ENCODE measurements at places on chromosomes 7 and 10. TPM values are rescaled to one million over a fixed set of nuclear protein-coding genes. Genes with fewer than 3 reads are reported as not detected.

Gene TPST1
- total RNA-seq: 49.7 TPM

DNA sequence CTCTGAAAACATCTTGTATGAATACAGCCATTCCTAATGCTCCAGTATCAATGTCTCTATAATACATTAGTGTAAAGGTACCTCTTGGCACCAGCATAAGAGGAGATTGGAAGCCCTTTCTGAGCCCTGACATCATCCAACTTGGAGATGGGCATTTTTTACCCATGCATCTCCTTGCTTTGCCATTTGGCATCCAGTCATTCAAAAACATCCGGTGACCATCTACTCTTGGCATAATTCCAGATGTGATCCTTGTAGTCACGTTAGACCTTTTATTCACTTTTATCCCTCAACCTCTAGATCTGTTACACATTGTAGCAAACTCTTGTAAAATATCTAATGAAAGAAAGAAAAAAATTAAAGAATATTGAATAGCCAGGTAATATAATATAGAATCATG, 17.9 kb upstream of the SGMS1 start:
- no peak for DNase-seq

DNA sequence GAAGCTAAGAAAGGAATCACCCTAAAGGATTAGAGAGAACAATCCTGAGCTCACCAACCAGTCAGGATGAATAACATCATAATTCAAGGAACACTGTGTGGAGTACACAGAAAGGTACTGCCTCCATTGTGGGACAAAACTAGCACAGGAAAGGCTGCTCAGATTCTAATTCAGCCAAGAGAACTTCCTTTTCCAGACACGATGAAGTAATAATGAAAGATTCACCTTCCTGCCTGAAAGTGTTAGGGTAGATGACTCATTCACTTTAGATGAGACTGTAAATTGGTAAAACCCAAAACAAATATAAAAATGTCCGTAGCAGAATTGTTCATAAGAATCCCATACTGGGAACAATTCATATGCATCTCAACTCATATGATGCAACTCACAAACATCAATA, 167.2 kb downstream of the CDC14C start:
- no peak for DNase-seq

Gene CFTR
- total RNA-seq: under 0.01 TPM

GRCh38 chr7:100154651-100155491, 3.7 kb downstream of the TRAPPC14 start:
- no peak for DNase-seq

Gene COL1A2
- total RNA-seq: 1,211 TPM

Gene WEE2
- not detected for total RNA-seq

Gene PTF1A
- total RNA-seq: not detected
